Type B pancreatic cell (in vitro differentiated cells): ENCODE measurements at places on chromosomes 3 and 15.

DNA sequence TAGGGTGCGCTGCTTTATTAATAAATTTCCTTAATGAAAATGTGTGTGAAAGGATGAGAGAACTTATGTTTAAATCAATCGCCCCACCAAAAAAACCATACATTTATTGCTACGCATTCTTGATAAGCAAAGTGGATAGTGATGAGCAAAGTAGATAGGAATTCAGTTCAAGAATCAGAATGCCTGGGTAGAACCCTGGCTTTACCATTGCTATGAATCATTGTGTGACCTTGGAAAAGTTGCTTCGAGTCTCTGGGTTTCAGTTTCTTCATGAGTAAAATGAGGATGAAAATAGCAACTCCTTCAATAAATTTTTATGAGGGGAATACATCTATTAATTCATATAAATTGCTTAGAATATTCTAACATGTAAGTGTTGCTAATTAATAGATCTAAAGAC, 2.6 kb upstream of the ALCAM start:
- H3K27me3 ChIP-seq: peaks cover 11% of the 10 kb centered on the region
- H3K36me3 ChIP-seq: peaks cover 5% of the 10 kb centered on the region
- H3K4me3 ChIP-seq: no peak overlapping the region
- H3K27ac ChIP-seq: no peak overlapping the region

DNA sequence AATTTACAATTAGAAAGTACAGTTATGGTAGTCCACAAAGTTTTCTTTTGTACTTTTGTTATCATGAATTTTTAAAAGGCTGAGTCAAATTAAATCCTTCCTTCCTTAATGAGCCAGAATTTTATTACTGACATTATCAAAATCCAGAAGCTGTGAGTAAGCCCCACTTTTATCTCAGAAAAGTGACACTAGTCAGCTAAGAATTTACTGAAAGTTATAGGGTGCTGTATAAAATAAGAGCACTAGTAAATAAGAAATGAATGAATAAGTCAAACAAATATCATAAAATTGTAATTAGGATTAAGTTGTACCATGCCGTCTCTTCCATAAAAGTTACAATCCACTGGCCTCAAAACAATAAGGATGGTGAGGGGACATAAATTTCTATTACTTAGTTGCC, 15.3 kb downstream of the PLOD2 start:
- DNase-seq: no peak
- H3K4me3 ChIP-seq: no peak overlapping the region
- no peak overlapping the region for H3K27ac ChIP-seq
- H3K36me3 ChIP-seq: no peaks in the 10 kb centered on the region
- H3K4me1 ChIP-seq: peaks cover 25% of the 10 kb centered on the region

DNA sequence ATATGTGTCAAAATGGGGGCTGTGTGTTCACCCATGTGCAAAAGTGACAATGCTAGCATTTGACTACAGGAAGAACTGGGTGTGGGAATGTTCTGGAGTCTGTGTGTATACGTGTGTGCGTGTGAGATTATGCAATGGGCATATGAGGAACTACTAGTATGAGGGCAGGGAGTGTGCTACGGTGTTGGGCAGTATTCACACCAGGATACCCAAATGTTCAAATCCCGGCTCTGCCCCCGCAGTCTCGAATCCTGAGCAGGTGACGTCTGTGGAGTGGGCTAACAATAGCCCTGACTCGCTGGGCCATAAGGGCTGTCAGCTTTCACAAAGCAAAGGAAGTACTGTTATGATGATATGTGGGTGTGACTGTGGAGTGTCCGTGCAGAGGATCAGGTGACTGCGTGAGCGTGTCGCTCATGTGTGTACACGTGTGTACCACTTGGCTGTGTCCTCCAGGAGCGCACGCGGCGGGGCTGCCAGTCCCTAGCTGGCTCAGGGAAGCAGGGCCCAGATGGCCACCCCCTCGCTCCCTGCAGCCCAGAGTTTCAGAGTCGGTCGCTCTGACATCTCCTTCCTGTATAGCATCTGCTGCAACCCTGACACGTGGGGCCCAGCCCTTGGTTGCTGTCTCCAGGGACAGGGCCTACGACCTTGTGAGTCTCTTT, 27.2 kb downstream of the IQSEC1 start:
- no peak for DNase-seq
- H3K27ac ChIP-seq: no peak overlapping the region
- H3K4me1 ChIP-seq: peaks cover 36% of the 10 kb centered on the region
- peaks cover 11% of the 10 kb centered on the region for H3K27me3 ChIP-seq

GRCh38 chr3:104323226-104323625, 1043.5 kb upstream of the ALCAM start:
- H3K4me3 ChIP-seq: no peak overlapping the region
- no peaks in the 10 kb centered on the region for H3K27me3 ChIP-seq
- DNase-seq: no peak
- no peaks in the 10 kb centered on the region for H3K4me1 ChIP-seq

DNA sequence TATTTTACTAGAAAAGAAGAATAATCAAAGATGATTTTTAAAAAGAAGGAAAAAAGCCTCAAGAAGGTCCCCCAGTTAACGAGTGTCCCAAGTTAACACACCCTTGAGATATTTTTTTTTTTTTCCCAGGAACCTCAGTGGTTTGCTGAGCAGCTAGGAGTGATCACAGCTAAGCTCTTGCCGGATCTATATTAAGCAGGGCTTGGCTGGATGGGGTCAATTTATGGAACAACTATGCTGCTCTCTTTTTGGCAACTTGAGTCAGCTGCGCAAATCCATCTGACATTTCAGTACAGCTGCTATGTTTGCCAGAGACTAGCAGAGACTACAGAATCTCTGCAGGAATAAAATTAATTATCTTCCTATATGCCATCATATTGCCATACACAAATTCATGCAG, at the start of gene LMOD3:
TSS of gene LMOD3 (minus strand) at position 193 of the 400 bp plus-strand sequence. CDS start 209 bp downstream, outside the sequence.
- no peak for DNase-seq
- H3K4me3 ChIP-seq: no peak within 1 kb of the TSS
- H3K27ac ChIP-seq: no peak within 1 kb of the TSS
- H3K27me3 ChIP-seq: no peaks in the 10 kb centered on the region

GRCh38 chr3:65939801-65940246, 98.9 kb downstream of the MAGI1 start:
- no peak overlapping the region for H3K27ac ChIP-seq
- no peak for DNase-seq
- H3K4me1 ChIP-seq: peaks cover 25% of the 10 kb centered on the region

GRCh38 chr3:5220193-5220592, 32.7 kb downstream of the EDEM1 start:
- peaks cover 8% of the 10 kb centered on the region for H3K36me3 ChIP-seq
- peaks cover 15% of the 10 kb centered on the region for H3K4me1 ChIP-seq
- no peak overlapping the region for H3K4me3 ChIP-seq
- DNase-seq: no peak
- H3K27me3 ChIP-seq: no peaks in the 10 kb centered on the region
- H3K27ac ChIP-seq: peak overlapping the region; percentile 3
